MV-4-11 (cell line): ENCODE measurements at places on chromosomes 5 and 9.

DNA sequence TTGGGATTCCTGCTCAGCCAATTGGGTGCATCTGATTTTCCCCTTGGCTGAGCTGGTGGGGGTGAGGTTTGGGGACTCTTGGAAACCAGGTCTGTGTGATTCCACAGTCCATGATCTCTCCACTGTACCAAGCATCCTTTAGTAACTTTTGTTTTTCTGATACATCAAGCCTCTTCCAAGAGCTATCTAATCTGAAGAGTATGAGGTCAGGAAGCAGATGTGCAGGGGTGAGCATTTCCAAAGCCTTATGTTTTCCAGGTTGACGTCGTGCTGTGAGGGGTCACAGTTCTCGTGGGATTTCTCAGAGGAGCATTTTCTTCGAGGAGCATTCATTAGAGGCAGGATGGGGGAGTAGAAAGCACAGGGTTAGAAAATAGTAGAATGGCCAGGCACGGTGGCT, 95.3 kb downstream of the KLF4 start:
- no peak for DNase-seq

- no peak for DNase-seq
Observed at GRCh38 chr5:16857635-16858034, 78.5 kb downstream of the MYO10 start.

DNA sequence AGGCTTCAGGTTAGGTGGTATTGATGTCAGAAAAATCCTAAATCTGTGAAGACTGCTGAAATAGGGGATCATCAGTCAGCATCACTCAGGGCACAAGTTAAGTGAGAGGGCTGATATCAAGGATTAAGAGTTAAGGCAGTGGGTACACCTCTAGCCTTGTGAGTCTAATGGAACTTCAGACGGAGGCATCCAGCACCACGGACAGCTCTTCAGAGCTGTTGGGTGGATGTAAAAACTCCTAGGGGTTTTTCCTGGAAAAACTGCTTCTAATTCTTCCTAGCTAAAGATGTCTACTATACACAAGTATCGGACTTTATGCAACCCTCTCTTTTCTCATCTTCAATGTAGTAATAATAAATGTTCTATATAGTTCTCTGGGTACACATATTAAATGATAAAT, 165.9 kb downstream of the SH3GL2 start:
- no peak for DNase-seq

- DNase-seq: no peak
Observed at GRCh38 chr5:156147944-156148285, 179.0 kb upstream of the SGCD start.

DNA sequence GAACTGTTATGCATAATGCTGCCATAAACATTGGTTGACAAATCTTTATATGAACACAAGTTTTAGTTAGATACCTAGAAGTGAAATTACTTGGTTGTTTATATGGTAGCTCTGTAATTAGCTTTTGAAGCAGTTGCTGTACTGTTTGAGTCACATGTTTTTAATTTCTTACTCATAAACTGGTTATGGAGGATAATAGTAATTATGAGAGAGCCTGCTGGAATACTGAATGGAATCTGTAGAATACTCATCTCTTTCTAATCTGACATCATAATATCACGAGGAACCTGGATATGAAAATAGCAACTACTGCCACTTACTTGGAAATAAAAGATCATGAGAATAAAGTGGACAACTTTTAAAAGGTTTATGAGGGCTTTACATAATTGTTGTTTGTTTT, 509.2 kb downstream of the CETN3 start:
- DNase-seq: no peak

- DNase-seq: peak; percentile 14
Observed at GRCh38 chr9:133103183-133103986, 17.7 kb downstream of the RALGDS start.

GRCh38 chr5:37569466-37569865, 190.3 kb downstream of the WDR70 start:
- DNase-seq: peak; percentile 36

GRCh38 chr9:110133608-110134210, 74.2 kb downstream of the C9orf152 start:
- no peak for DNase-seq

GRCh38 chr5:41406424-41406823, 104.0 kb downstream of the PLCXD3 start:
- DNase-seq: no peak

DNA sequence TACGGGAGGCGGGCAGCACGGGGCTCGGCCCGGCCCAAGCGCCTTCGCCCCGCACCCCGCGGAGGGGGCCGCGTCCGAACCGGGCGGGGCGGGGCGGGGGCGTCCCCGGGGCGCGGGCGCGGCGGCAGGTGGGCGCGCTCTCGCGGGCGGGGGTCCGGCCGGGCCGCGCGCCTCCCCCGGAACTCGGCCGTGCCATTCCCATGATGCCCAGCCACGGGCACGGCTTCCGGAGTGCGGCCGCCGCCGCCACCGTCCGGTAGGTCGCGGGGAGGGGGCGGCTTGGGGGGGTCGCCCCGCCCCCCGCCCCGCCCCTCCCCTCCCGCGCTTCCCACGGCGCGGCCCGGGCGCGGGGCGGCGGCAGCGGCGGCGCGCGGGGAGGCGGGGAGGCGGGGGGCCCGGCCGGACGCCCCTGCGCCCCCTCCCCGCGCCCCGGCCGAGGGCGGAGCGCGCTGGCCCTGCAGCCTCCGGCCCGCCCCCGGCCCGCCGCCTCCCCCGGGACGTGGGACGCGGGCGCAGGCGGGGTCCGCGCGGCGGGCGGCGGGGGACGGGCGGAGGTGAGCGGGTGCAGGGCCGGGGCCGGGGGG, at the start of gene PPP1R26:
TSS of gene PPP1R26 (plus strand) at position 314 of the 584 bp plus-strand sequence. CDS start 4,729 bp downstream, outside the sequence.
- no peak for DNase-seq

DNA sequence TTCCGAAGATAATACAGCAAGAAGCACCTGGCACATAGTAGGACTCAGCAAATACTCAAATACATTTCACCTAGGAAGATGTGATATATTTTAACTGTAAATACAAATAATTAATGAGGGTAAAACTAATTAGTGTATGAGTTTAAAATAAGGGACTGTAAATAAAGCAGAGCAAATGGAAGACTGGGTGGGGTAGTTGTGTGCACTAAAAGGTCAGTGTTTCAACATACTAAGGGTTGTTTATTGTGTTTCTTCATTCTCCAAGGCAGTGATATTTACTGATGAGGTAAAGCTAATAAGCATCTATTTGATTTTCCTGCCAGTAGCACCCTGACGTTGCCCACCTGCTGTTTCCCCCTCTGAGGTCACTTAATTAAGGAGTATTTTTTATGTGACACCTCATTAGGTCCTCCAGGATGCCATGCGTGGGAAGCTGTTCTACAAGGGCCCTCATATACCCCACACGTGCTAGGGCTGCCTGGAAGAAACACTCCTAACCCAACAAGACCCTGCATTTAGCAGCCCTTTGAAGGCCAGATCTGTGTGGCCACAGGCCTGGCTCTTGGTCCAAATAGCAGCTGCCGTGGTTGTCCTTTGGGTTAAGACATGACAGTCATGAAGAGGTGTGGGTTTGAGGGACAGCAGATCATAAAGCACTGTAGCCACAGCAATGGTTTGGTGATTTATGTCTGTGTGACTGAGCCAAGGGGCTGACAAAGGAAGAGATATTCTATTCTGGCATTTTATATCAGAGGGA, 97.5 kb upstream of the RPS23 start:
- DNase-seq: peak; percentile 9

DNA sequence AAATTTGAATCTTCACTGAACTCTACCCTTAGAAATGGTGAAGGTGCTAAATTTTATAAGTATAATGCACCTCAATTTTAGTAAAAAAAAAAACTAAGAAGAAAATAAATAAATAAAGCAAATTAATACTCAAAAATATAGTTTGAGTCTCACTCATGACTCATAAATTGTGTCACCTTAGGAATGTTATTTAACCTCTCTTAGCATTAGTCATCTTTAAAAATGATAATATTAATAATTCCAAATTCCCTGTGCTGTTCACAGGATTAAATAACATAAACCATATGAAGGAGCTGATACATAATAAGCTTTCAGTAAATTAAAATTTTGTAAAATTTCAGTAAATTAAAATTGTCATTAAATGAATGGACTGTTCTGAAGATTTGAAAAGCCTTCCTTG, 339.8 kb upstream of the RGMB start:
- no peak for DNase-seq

GRCh38 chr5:149633476-149634350, 52.4 kb downstream of the ARHGEF37 start:
- no peak for DNase-seq

- DNase-seq: no peak
Observed at GRCh38 chr5:119291056-119291455, 64.8 kb upstream of the TNFAIP8 start.

GRCh38 chr9:16385590-16385989, 484.9 kb downstream of the BNC2 start:
- DNase-seq: no peak

DNA sequence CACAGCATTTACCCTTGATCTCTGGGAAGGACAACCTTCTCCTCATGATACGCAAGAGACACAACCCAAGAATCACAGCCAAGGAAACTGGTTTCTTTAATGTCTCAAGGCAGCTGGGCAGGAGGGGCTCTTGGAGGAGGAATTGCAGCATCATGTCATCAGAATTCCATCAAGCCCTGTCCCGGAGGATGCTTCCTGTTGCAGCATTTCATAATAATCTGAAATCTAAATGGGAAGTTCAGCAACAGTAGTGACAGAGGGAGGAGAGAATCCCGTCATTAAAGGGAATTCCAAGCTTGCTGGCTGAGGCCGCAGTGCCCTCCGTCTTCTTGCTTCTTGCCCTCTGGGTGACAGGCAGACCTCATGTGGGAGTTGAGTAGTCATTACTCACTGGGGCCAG, 192.7 kb downstream of the TENT4A start:
- DNase-seq: no peak

DNA sequence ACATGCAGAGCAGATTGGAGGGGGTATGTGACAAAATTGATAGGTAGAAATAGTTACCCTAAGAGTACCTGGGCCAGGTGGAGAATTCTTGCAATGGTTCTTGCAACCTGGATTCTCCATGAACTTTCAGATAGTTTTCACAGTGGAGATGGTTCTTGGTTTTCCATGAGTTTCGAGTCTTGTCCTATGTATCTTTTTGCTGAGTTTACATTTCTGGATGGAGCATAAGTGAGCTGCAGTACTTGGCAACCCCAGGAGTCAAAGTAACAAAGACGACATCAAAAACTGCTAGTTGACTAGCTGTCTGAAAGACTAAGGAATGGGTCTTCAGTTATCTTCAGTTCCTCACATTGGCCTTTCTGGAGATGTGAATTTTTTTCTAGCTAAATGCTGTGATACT, 196.6 kb upstream of the RAD23B start:
- DNase-seq: no peak

DNA sequence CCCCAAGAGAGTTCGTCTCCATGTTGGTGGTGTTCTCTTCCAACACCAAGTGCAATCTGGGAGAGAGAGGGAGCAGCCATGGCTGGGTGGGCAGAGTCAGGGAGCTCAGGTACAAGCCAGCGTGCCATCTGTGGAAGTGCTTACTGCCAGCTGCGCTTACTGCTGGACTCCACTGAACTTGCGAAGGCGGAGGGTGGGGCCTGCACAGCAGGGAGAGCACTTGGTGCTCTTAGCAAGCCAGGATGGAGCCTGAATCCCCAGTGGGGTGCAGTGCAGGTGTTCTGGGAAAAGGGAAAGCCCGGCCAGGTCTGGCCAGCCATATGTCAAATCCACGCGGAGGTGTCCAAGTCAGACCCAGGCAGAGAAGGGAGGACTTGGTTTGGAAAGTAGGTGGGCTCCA, 142.0 kb downstream of the FANCC start:
- DNase-seq: no peak

- no peak for DNase-seq
Observed at GRCh38 chr9:71929223-71929622, 17.8 kb downstream of the C9orf85 start.

DNA sequence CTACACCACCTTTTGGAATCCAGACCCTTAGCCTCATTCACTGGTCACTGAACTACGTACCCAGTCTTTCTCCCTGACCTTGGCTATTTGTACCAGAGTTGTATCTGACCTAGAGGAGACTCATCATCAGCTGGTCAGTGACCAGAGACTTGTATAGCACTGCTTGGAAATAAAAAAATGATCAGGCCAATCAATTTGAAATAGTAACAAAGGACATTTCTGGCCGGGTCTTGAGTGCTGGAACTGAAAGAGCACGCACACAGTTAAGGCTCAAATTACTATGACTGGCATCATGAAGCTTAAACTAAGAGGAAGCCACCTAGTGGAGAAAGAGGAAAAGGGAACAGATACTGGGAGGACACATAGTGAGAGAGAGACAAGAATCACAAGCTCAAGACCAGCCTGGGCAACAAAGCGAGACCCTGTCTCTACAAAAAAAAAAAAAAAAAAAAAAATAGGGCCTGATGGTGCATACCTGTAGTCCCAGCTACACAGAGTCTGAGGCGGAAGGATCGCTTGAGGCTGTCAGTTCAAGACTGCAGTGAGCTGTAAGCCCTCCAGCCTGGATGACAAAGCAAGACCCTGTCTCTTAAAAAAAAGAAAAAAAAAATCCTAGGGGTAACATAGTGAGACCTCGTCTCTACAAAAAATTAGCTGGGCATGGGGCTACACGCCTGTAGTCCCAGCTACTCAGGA, 12.8 kb upstream of the SRP19 start:
- DNase-seq: peak; percentile 80

GRCh38 chr9:27304521-27304920, 7.6 kb upstream of the EQTN start:
- DNase-seq: no peak

GRCh38 chr5:95973793-95974325, 12.2 kb upstream of the ELL2 start:
- DNase-seq: peak; percentile 78

- DNase-seq: no peak
Observed at GRCh38 chr5:96825243-96825642, 17.5 kb upstream of the ERAP1 start.

- peak; percentile 92 for DNase-seq
Observed at GRCh38 chr5:143176048-143176447, 227.4 kb downstream of the NR3C1 start.

DNA sequence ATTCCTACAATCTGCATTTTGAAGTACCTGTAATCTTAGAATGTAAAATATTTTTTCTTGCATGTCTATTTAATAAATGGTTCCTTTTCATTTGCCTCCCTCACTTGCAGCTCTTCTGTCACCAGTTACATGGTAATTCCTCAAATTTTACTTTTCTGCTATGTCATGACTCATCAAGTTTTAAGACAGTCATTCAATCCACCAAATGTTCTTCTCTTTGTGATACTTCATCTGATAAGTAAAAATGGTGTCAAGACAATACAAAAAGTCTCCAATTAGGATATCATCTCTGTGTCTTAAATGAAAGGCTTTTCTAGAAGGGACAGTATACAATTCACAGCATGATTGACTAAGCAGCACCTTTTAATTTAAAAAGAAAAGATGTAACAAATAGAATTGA, 104.9 kb upstream of the FTMT start:
- no peak for DNase-seq

DNA sequence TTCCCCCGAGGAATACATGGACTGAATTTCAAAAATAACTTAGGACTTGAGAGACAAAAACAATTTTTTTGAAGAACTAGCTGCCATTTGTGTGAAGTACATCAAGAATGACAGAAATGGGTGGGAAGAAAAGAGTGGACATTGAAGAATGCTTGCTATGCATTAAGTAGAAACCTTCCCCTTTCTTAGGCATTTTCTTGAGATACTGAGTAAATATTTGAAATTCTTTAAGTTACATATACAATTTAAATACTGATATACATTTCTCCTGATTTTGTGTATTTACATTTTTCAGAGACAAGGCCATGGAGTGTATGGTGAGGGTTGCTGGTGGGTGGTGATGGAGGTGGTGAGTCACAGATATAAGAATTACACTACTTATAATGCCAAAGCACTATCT, 319.3 kb upstream of the ADAMTSL1 start:
- no peak for DNase-seq

- no peak for DNase-seq
Observed at GRCh38 chr9:91603932-91604331, 180.3 kb upstream of the NFIL3 start.
